Epithelial cell of umbilical artery (primary cell): ENCODE measurements at places on chromosomes 6 and 20. TPM values are rescaled to one million over a fixed set of nuclear protein-coding genes. Genes with fewer than 3 reads are reported as not detected.

OR2B2 gene
- not detected in 2 replicates for total RNA-seq

CRISP1 gene
- total RNA-seq, result not detected in 2 replicates

MRAP2 gene
- 12.3 and 18.8 TPM in 2 replicates for total RNA-seq

NMBR gene
- not detected in 2 replicates for total RNA-seq

RUNX2 gene
- under 0.01 TPM in 1 of 2 replicates, not detected in the other for total RNA-seq

LY6G5C gene
- under 0.01 and 2.7 TPM in 2 replicates for total RNA-seq

FBXO9 gene
- 16.9 and 18.8 TPM in 2 replicates for total RNA-seq

COL20A1 gene
- total RNA-seq, result not detected in 2 replicates

TREM1 gene
- total RNA-seq, result not detected in 2 replicates

MAFB gene
- 0.15 and 0.65 TPM in 2 replicates for total RNA-seq

TNFAIP3 gene
- 0.97 and 7.1 TPM in 2 replicates for total RNA-seq

SCRT2 gene
- not detected in 2 replicates for total RNA-seq

DUSP15 gene
- total RNA-seq, result not detected in 2 replicates

RCAN2 gene
- 0.32 TPM in 1 of 2 replicates, not detected in the other for total RNA-seq

ANGPT4 gene
- total RNA-seq, result not detected in 2 replicates

ATP9A gene
- total RNA-seq, result 21.4 and 25.4 TPM in 2 replicates

GZF1 gene
- total RNA-seq, result 14.0 and 20.1 TPM in 2 replicates

NOX3 gene
- total RNA-seq, result not detected in 2 replicates

CCM2L gene
- 5.5 and 9.1 TPM in 2 replicates for total RNA-seq
